Aorta (tissue), 5 donors: ENCODE measurements at places on chromosomes 2 and 18. TPM values are rescaled to one million over a fixed set of nuclear protein-coding genes. Genes with fewer than 3 reads are reported as not detected.

DNA sequence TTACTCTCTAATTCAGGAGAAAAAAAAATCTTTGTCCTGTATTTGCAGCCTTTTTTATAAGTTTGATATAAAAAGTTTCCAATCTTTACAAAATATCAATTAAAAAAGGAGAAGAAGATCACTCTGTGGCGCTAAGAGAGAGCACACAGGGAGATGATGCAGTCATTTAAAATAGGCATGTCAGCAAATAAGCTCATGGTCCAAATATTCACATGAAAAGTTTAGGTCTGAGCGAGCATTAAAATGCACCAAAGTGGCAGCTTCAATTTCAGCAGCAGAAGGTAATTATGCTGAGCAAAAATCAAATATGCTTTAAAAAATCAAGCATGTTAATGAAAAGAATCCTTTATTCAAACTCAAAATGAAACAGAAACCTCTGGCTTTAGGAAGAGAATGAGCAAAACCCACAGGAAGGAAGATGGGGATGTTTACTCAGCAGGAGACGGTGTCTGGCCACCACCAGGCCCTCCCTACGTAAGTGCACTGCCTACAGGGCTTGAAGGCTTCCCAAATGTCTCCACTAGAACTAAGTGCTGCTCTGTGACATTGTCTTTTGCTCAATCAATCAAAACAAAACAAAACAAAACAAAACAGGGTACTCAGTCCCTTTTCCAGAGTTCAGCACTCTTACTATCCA is 120.4 kb downstream of the L3MBTL4 start:
- H3K27me3 ChIP-seq, result no peaks in the 10 kb centered on the region
- H3K4me1 ChIP-seq, result no peaks in the 10 kb centered on the region
- H3K36me3 ChIP-seq, result no peaks in the 10 kb centered on the region
- no peak for DNase-seq

Gene C1QL2
- total RNA-seq, result not detected

Gene SKA1
- 0.52 TPM for total RNA-seq

GRCh38 chr2:155866477-155866876 is 466.0 kb downstream of the NR4A2 start:
- no peaks in the 10 kb centered on the region for H3K27me3 ChIP-seq
- no peak for DNase-seq
- H3K4me1 ChIP-seq, result no peaks in the 10 kb centered on the region
- no peak overlapping the region for H3K4me3 ChIP-seq

DNA sequence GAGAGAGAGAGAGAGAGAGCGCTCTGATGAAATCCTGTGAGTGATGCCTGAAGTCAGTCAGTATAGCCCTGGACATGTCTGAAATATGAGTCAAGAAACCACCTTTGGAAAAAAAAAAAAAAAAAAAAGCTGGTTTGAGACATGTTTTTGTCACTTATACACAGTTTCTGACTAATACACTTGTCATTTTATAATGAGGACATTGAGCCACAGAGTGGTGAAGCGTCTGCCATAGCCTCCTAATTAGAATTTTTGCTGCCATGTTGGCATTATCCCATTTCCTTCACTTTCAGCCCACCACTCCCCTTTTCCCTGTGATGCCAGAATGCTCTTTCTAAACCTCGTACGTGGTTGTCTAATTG is 15.7 kb upstream of the MYO3B start:
- no peak overlapping the region for H3K27ac ChIP-seq
- no peaks in the 10 kb centered on the region for H3K4me1 ChIP-seq
- no peak overlapping the region for H3K4me3 ChIP-seq
- no peaks in the 10 kb centered on the region for H3K36me3 ChIP-seq
- DNase-seq, result no peak
- H3K27me3 ChIP-seq, result no peaks in the 10 kb centered on the region

DNA sequence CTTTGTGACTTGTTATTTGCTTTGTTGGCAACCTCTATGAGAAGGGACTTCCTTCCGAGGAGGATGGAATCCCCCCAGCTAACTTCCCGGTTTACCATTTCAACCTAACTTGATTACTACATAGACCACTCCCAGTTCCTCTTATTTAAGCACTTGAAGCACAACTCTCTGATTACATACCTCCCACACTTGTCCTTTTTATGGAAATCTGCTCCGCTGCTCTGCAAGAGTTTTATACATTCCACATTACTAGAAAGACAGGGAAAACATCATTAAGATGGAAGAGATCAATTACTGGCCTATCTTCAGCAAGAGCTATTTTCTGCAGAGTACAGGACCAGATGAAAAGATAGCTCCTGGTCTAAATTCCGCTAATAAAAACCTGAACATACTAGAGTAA is 160.0 kb upstream of the PGAP1 start:
- DNase-seq, result no peak
- peaks cover 4% of the 10 kb centered on the region for H3K36me3 ChIP-seq
- no peak overlapping the region for H3K4me3 ChIP-seq
- H3K27me3 ChIP-seq, result no peaks in the 10 kb centered on the region

- no peak for DNase-seq
- H3K27ac ChIP-seq, result no peak overlapping the region
- no peaks in the 10 kb centered on the region for H3K4me1 ChIP-seq
Observed at GRCh38 chr2:7697052-7697451, 779.8 kb downstream of the RNF144A start.
